H1 (cell line): ENCODE measurements at places on chromosomes 2 and 18. TPM values are rescaled to one million over a fixed set of nuclear protein-coding genes. Genes with fewer than 3 reads are reported as not detected.

DSEL gene
- 20.6 and 22.8 TPM in 2 replicates for total RNA-seq

DNA sequence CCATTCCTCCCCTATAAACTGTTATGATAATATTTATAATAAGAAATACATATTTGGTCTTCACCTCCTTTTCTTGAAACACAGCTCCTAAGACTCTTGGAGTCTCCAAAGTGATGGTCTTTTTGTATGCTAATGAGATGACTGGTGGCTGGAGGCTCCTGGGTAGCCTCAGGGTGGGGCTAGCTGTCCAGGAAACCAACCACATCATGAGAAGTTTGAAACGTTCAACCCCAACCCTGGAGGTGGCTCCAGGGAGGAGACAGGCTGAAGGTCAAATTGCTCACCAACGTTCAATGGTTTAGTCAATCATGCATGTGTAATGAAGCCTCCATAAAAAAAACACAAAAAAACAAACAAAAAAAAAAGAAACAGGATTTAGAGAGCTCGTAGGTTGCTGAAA lies 298.7 kb upstream of the MGAT5 start:
- DNase-seq, result no peak

DNA sequence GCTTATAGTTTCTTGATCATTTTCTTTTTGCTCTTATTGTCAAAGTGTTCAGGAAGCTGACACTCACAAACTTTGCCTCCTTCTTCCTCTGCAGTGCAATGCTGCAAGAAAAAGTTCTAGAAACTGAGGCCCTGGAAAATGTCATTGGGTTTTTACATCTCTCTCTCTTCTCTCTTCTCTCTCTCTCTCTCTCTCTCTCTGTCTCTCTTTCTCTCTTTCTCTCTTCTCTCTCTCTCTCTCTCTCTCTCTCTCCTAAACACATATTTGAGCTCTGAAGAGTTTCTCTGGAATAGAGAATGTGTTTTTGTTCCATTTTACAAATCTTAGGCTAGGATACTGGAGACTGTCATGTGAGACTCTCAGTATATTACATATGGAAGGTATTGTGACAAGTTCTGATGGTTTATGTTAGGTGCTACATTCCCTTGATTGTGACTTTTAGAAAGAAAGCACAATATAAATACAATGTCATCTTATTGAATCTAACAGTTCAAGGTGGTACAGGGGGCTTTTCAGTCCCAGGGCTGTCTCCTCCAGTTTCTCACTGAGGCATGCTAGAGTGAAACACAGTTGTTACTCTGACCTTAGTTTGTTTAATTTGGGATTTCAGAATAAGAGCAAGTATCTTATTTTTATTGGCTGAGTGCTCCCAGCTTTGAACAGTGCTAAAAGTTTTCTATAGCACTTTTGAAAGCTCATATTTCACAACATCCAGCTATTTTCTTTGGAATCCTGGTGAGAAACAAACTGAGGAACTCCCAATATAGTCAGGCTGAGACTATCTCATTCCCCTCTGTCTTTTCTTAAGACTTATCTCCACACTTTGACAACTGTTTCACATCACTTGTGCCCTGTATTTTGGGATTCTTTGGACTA lies 41.4 kb upstream of the EHBP1 start:
- DNase-seq, result no peak

AMER3 gene
- 0.19 and 0.55 TPM in 2 replicates for total RNA-seq

GRCh38 chr2:235059161-235059560 lies 107.3 kb downstream of the SH3BP4 start:
- no peak for DNase-seq

GRCh38 chr2:129957891-129958290 lies 21.6 kb upstream of the RAB6C start:
- no peak for DNase-seq

DNA sequence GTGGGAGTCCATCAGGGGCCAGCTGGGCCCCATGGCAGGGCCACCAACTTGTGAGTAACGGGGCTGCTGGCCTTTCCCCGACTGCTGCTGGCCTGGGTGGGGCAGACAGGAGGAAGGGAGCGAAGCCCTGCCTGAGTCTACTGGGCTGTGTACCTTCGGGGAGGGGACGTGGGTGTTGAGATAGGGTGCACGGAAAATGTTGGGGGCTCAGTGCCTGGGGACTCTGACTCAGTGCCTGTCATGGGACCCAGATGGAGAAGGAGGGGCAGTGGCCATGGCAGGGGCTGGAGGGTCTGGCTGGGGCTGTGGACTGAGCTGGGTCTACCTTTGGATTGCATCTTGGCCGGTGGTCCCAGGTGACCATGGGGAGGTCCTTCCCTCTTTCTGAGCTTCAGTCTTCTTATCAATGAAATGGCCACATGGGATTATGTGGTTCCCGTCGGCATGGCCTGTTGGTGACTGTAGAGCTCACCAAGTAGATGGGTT lies 4.0 kb downstream of the SLC4A3 start:
- no peak for DNase-seq

GRCh38 chr2:222796413-222797103 lies 64.3 kb upstream of the ACSL3 start:
- DNase-seq, result no peak

- no peak for DNase-seq
Observed at GRCh38 chr18:71689416-71690160, 854.6 kb downstream of the CBLN2 start.

- DNase-seq, result no peak
Observed at GRCh38 chr18:47118981-47119380, 31.3 kb downstream of the HDHD2 start.

C18orf54 gene
- total RNA-seq, result 28.8 and 30.9 TPM in 2 replicates

IL36RN gene
- not detected in 2 replicates for total RNA-seq

DNA sequence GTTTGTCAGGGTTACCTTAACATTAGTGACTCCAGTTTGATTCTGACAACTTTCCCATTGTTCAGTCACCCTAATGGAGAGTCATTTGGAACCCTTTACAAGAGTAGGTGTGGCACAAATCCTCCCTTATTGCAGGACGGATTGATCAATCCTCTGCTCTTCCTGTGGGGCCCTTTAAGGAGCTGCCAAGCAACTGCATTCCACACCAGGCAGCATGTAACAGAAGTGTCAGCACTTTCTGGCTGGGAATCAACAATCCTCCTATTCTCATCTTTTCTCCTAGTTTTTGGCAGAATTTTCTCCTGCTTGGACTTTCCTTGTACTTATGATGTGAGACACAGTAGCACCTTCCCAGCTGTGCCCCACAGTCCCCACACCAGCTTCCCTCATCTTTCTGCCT lies 177.8 kb downstream of the ST6GAL2 start:
- no peak for DNase-seq

DNA sequence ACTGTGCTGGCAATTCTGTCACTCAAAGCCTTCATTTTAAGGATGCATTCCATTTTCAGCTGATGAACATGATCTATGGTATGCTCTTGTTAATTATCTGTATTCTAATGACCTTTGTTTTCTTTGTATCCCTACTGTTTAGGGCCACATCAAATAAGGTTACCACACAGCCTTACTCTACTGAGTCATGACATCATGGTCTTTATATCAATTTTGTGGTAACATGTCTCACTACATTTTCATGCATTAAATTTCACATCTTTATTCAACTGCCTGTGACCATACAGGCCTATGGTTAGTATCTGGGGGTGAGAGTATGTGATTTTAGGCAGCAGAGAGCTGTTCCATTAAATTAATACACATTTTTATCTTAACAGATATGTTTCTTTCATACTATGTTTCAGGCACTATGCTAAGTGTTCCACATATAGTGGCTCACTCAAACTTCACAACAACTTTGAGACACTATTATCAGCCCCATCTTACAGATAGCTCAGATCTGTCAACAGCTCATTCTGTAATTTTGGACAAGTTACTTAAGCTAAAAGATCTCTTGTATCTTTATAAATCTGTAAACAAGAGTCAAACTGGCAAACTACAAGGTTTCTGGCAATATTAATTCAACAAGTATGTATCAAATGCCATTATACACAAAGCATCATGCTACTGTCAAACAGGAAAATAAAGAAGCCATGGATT lies 18.0 kb downstream of the LRPPRC start:
- DNase-seq, result no peak

MYO3B gene
- 0.19 and 0.27 TPM in 2 replicates for total RNA-seq

- no peak for DNase-seq
Observed at GRCh38 chr18:3605486-3605952, 155.5 kb downstream of the TGIF1 start.

GRCh38 chr2:240818293-240819125 lies 1.5 kb downstream of the KIF1A start:
- DNase-seq, result no peak

DNA sequence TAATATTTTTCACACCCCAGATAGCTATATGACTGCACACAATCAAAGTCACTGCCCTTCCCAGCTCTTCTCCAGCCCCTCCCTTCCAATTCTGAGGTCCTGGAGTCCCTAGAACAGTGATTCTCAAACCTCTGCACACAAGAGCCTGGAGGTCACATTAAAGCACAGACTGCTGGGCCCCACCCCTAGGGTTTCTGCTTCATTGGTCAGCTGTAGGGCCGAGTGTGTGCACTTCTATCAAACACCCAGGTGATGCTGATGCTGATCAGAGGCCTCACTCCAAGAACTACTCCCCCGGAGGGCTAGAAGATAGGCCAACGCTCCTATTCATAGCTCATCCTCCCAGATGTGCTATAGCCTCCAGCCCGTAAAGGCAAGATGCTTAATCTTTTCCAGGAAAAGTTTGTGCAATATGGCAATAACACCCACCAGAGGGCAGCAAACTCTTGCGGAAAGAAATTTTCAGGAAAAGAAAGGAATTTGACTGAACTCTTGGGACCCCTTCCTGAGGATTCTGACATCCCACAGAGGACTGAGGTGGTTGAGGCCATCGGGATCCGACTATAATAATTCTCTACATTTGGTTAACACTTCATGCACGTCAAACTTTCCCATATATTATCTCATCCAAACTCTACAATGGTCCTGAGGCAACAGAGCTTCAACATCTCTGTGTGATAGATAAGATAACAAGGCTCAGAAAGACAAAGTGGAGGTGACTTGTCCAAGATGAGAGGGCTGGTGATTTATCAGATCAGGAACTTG lies 194.2 kb upstream of the PKDCC start:
- DNase-seq, result peak; percentile 79

GRCh38 chr2:11444737-11445136 lies 21.2 kb downstream of the E2F6 start:
- DNase-seq, result no peak

ASTL gene
- 0.60 and 0.75 TPM in 2 replicates for total RNA-seq

- DNase-seq, result no peak
Observed at GRCh38 chr18:70523035-70523791, 234.4 kb downstream of the SOCS6 start.

- no peak for DNase-seq
Observed at GRCh38 chr2:200525066-200525465, 941 bp upstream of the SGO2 start.

DNA sequence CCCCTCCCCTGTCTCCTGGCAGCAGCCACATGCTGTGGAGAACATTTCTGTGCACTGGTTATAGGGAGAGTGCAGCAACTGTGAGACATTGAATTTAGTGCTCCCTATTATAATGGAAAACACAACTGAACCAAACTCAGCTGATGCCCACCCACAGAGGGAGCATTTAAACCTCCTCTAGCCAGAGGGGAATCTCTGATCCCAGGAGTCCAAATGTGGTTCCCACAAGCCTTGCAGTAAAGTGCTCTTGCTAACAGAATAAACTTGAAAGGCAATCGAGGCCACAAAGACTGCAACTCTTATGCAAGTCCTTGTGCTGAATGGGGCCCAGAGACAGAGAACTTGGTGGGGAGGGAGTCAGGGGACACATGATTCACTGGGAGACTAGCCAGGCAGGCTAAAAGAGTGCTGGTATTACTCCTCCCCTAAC lies 638.8 kb upstream of the VRK2 start:
- DNase-seq, result no peak

ERBB4 gene
- total RNA-seq, result 0.34 and 0.69 TPM in 2 replicates

REG3A gene
- total RNA-seq, result not detected in 2 replicates
